ENCODE measurements at places on chromosomes 1 and 21. TPM values are rescaled to one million over a fixed set of nuclear protein-coding genes. Genes with fewer than 3 reads are reported as not detected.
A peak's percentile ranks its signal among the peaks of the same experiment; 100 is the strongest.

GRCh38 chr1:7366955-7367665, 404.0 kb upstream of the VAMP3 start:
- no peak for DNase-seq

DNA sequence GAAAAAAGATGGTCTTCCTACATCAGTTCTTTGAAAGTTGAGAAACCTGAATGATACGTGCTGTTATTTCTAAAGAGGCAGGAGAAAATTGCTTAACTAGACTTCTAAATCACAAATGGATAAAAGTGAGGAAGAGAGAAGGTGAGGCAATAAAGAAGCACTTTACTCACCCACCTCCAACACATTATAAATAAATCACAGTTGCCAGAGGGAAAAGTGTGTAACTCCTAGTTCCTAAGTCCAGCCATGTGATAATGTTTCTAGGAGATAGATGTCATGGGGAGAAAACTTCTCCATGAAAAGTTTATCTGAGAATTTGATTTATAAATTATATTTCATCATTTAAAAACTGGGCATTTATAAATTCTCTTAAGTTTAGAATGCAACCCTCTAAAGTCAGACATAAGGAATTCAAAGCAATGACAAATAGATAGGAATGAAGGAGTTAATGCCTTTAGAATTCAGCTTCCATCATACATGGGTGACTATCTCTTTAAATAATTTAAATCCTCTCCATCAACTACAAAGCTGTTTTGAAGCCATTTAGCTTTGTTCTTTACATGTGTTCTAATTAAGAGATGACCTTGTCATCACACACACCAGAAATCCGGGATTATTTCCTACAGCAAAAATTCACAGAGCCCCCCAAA, 60.0 kb downstream of the NRIP1 start:
- DNase-seq = no peak

GRCh38 chr1:243968413-243968812, 82.7 kb upstream of the ZBTB18 start:
- no peak for DNase-seq

DNA sequence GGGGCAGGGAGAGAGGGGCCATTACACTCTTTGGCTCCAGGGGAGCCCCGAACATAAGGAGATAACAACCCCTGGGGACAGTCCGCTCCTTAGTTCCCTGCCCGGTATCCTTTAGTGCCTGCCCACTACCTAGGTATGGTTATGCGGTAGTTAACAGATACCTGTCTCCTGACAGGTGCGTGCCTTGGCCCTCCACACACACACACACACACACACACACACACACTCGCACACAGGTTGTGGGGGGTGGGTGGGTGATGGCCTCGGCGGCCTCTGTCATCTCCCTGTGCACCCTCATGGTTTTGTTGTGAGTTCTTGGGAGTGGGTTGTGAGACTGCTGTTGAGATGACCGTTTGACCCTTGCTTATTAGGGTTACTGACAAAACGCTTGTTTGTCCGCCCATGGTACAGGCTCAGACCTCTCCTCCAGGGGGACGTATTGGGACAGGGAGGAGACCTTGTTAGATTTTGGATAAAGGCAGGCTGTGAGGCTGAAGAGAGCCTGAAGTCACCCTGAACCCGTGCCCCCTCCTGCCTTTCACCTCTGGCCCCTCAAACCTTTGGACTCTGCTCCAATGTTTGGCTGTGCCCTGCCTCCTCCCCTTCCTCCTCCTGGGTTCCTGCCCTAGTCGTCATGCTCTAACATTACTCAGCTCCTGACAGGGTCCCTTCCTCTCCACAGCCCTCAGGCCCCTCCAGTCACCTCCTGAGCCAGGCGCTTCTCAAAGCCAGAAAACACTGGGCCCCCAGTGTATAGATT, 979 bp downstream of the RASSF5 start:
- no peak for DNase-seq

DNA sequence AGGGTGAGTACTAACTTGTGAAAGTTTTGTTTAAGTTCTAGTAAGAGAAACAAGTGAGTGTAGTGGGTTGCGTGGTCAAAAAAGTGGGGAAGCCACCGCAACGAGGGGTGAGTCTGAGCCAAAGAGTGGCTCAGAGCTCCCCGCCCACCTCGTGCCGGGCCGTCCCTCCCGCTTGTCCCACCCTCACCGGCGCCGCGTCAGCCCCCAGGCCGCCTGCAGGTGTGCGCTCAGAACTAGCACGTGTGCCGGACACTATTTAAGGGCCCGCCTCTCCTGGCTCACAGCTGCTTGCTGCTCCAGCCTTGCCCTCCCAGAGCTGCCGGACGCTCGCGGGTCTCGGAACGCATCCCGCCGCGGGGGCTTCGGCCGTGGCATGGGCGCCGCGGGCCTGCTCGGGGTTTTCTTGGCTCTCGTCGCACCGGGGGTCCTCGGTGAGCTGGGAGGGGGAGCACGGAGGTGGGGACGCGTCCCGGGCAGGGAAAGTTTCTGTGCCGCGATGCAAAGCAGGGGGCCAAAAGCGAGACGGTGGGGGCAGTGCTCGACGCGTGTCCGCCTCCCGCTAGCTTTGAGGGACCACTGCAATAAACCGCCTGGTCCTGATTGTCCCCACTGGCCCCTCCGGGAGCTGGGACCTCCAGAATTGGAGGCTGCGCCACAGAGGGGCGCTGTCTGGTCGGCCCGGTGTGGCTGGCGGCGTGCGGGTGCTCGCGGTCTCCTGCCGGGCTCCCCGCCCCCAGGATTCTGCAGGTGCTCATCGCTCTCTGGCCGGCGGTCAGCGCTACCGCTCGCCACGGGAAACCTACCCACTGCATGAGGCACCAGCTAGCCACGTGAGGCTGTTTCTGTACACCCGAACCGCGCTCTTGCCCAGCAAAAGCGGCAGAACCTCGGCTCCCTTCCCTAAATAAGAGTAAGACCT, at the start of gene CR2:
CR2 (plus strand) TSS at position 283 of the 919 bp plus-strand sequence; CDS start at position 374, 91 bp downstream.
- peak; percentile 33 for DNase-seq

DNA sequence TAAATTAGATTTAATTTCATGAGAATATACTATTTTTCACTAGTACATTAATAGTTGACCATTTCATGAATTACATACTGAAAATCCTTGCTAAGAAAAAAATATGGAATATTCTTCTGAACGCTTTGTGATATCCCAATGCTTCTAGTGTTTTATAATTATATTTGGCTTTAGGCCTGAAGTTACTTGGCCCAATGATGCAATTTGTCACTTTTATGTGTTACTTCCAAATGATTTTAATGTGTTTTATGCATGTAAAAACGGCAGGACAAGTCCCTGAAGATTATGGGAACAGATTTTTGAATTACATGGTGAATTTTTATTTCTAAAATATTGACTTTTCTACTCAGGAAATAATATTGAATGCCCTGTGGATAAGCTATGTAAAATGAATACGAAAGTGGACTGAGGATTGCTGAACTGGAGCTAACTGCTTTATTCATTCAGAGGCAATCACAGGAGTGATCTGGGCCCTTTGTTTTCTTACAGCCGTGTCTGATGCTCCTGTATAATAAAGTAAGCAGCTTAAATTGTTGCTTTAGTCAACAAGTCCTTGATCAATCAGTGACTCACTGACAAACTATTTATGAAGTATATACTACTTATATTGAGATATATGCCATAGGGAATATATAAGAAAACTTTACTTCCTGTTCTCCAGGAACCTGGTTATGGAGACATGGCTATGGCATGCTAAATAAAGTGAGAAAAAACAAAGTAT, 543.0 kb upstream of the RGS18 start:
- DNase-seq = no peak

- DNase-seq = no peak
Measured at GRCh38 chr1:203596673-203597210, 29.9 kb upstream of the ATP2B4 start.

GRCh38 chr1:229643996-229644745, 18.1 kb downstream of the URB2 start:
- no peak for DNase-seq

DNA sequence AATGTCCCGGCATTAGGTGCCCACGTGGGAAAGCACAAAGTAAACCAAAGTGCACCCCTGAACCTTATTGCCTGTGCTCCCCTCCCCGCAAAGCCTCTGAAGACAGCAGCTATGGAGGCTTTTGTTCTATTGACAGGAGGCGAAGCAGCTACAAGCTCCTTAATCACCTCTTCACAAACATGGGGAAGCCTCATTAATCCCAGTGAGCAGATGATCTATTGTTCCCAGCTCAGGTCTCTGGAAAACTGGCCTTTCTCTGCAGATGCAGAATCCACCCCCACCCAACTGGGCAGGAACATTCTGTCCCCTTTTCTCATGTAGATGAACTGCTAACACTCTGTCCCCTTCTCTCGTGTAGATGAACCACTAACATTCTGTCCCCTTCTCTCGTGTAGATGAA, 190.5 kb upstream of the CSF3R start:
- DNase-seq = peak; percentile 6

GRCh38 chr1:244214009-244214967, 163.2 kb downstream of the ZBTB18 start:
- peak; percentile 47 for DNase-seq

GRCh38 chr1:98674075-98674781, 12.7 kb downstream of the SNX7 start:
- no peak for DNase-seq

DNA sequence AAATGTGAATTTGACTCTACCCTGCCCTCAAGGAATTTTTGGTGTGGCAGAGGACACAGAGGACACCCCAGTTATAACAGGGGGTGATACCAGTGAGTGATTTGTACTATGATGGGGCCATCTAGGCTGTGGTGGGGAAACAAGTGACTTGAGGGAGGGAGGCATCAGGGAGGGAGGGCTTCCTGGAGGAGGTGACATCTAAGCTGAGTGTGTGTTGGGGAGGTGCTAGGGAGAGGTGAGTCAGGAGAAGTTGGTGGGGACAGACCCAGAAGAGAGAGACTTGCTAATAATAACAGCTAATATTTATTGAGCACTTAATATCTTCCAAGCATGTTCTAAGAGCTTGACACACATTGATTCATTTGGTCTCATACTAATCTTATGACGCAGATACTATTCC, 19.9 kb upstream of the TTC4 start:
- no peak for DNase-seq

GRCh38 chr1:40662151-40662550, 3.3 kb downstream of the RIMS3 start:
- no peak for DNase-seq

GRCh38 chr1:109427171-109427467, 871 bp upstream of the PSMA5 start:
- DNase-seq = no peak

DNA sequence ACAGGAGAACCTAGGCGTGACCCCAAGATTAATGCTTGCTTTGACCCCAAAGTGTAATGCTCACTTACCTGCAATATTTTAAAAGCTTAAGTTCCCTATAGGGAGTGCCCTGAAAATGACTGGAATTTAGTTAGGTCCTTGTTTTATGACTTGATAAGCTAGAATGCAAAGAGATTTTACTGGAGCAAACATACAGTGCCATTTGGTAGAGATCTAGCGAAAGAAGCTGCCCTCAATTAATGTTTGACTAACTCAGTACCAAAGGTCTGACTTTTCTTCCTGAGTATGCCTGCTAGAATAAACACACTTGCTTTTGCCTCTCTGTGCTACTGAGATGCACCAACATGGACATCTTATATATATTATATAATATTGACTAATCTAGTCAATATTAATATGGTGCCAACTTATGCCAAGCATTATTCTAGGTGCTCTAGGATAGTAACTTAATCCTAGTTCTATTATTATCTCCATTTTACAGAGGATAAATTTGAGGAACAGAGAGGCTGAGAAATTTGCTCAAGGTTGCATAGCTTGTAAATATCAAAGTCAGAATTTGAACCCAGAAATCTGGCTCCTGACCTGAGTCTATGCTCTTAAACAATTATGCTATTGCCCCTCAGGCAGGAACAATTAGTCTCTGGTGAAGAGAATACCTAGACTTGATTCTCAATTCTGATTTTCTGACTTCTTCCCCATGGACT, 18.2 kb downstream of the S100A10 start:
- DNase-seq = no peak

GRCh38 chr1:108149796-108150467, 50.2 kb downstream of the SLC25A24 start:
- DNase-seq = no peak

- DNase-seq = no peak
Measured at GRCh38 chr1:41927118-41927517, 8.4 kb upstream of the HIVEP3 start.

DNA sequence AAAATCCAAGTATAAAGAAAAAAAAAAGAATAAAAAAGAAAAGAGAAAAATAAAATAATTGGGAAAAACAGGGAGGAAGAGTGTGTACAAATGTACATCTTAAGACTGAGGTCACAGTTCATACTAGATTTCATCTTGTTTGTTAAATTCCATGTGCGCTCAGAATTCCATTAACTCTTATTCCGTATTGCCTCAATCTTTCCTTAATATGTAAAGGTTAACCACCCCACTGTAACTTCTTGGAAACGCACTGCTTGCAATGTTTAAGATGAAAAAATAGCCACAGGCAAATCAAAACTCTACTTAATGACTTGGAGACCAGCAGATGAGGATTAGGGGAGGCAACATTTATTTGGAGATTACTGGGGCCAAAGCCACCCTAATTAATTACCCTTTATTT, 23.9 kb upstream of the KCNE1 start:
- no peak for DNase-seq

GRCh38 chr1:53315456-53316423, 12.1 kb downstream of the LRP8 start:
- DNase-seq = no peak

- no peak for DNase-seq
Measured at GRCh38 chr1:229108598-229109201, 162.2 kb upstream of the RAB4A start.

- DNase-seq = no peak
Measured at GRCh38 chr1:57711326-57711725, 287.5 kb upstream of the DAB1 start.

Gene CHAF1B
- 6.8 TPM for polyA plus RNA-seq

Gene DSCAM
- 0.11 TPM for polyA plus RNA-seq

Gene GJA8
- 0.39 TPM for polyA plus RNA-seq

Gene SH3D21
- polyA plus RNA-seq = 43.2 TPM

Gene LCE6A
- polyA plus RNA-seq = not detected

Gene TSSK3
- 4.2 TPM for polyA plus RNA-seq

Gene LEFTY2
- polyA plus RNA-seq = 1.5 TPM

Gene OR2L3
- not detected for polyA plus RNA-seq

Gene PHLDA3
- polyA plus RNA-seq = 11.7 TPM

Gene SLC9C2
- polyA plus RNA-seq = 1.3 TPM

All from renal cortex interstitium (tissue), 15 donors.